Thyroid gland (tissue), 4 donors: ENCODE measurements at places on chromosomes 2 and 18. TPM values are rescaled to one million over a fixed set of nuclear protein-coding genes. Genes with fewer than 3 reads are reported as not detected.

Gene TSPYL6
- total RNA-seq, result 0.22 TPM

Gene CYTIP
- total RNA-seq, result 10.6 TPM

Gene ANKRD30B
- total RNA-seq, result not detected

Gene SCN9A
- total RNA-seq, result 4.0 TPM

Gene PRKAG3
- total RNA-seq, result not detected

Gene C18orf54
- total RNA-seq, result 0.96 TPM

Gene HRH4
- not detected for total RNA-seq

Gene GREB1
- 1.2 TPM for total RNA-seq

Gene CIB4
- total RNA-seq, result 0.94 TPM

Gene RAB6C
- total RNA-seq, result 0.40 TPM

- no peaks in the 10 kb centered on the region for H3K36me3 ChIP-seq
- no peaks in the 10 kb centered on the region for H3K27me3 ChIP-seq
- H3K27ac ChIP-seq, result no peak overlapping the region
- H3K4me3 ChIP-seq, result no peak overlapping the region
Measured at GRCh38 chr2:67311536-67311935, 85.6 kb upstream of the ETAA1 start.

- no peaks in the 10 kb centered on the region for H3K36me3 ChIP-seq
- DNase-seq, result no peak
- no peak overlapping the region for H3K27ac ChIP-seq
- no peak overlapping the region for H3K4me3 ChIP-seq
- no peaks in the 10 kb centered on the region for H3K27me3 ChIP-seq
Measured at GRCh38 chr2:108184419-108184818, 55.3 kb upstream of the SULT1C3 start.

GRCh38 chr2:46077522-46078107 lies 219.6 kb upstream of the EPAS1 start:
- H3K4me3 ChIP-seq, result no peak overlapping the region
- DNase-seq, result no peak
- H3K27ac ChIP-seq, result no peak overlapping the region

DNA sequence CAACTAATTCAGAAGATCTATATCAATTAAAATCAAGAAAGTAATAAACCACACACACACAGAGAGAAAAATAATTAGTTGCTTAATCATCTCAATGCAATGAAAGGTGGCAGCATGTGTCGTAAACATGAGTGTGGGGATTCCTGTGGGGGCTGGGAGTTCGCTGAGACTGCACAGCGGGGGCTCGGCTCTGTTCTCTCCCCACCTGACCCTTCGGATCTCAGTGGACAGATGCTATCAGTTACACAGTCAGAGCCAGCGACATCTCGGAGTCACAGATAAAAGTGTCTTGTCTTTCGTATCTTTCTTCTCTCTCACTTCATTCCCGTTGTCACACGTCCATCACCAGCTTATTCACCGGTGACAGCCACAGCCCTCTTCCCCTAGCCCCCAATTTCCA lies 37.1 kb downstream of the COLEC12 start:
- no peaks in the 10 kb centered on the region for H3K36me3 ChIP-seq
- no peak overlapping the region for H3K4me3 ChIP-seq
- H3K27ac ChIP-seq, result no peak overlapping the region
- H3K27me3 ChIP-seq, result no peaks in the 10 kb centered on the region
- H3K4me1 ChIP-seq, result peaks cover 2% of the 10 kb centered on the region

GRCh38 chr2:83531206-83531826 lies 927.8 kb downstream of the SUCLG1 start:
- no peak for DNase-seq
- no peak overlapping the region for H3K27ac ChIP-seq
- no peaks in the 10 kb centered on the region for H3K27me3 ChIP-seq
- no peak overlapping the region for H3K4me3 ChIP-seq
- H3K36me3 ChIP-seq, result no peaks in the 10 kb centered on the region
- no peaks in the 10 kb centered on the region for H3K4me1 ChIP-seq

- H3K27me3 ChIP-seq, result no peaks in the 10 kb centered on the region
- H3K27ac ChIP-seq, result no peak overlapping the region
- H3K4me1 ChIP-seq, result no peaks in the 10 kb centered on the region
- no peak for DNase-seq
- H3K4me3 ChIP-seq, result no peak overlapping the region
Measured at GRCh38 chr2:85822766-85823165, 66.0 kb downstream of the ST3GAL5 start.

DNA sequence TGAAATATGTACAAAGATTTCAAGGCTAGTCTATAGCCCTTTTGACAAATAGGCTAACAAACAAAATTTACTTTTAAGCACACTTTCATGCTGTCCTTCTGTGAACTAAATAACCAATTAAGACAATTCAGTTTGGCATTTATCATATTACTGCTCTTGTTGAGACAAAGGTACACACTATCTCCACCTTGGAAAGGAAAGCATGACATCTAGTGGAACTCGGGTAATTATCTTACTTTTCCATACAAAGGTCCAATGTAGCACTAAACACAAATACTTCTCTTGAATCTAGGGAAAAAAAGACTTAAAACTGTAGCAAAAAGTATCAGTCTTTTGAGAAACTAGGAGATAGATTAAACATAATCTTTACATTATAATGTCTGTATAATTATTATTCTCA lies 125.0 kb upstream of the CD226 start:
- H3K4me3 ChIP-seq, result no peak overlapping the region
- no peaks in the 10 kb centered on the region for H3K27me3 ChIP-seq
- DNase-seq, result no peak
- H3K36me3 ChIP-seq, result no peaks in the 10 kb centered on the region

DNA sequence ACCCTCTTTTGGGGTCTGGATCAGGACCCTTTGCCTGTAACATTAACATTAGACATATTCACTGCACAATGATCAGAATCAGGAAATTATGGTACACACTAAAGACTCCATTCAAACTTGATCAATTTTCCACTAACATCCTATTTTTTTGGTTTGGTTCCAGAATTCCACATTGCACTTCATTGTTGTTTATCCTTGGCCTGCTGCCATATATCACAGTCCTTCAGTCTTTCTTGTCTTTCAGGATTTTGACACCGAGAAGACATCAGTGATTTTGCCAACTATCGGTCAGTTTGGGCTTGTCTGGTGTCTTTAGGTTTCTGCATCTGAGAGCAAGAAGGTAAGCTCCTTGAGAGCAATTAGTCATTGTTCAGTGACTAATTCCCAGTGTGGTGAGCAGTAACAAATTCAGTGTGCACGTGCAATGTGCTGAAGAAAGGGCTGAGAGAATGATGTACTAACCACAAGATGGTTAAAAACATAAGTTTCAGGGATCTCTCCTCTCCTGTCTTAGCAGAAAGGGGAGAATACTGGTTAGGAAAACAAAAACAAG lies 23.5 kb downstream of the MARCHF4 start:
- no peak overlapping the region for H3K27ac ChIP-seq
- no peak overlapping the region for H3K4me3 ChIP-seq
- DNase-seq, result no peak
- no peaks in the 10 kb centered on the region for H3K27me3 ChIP-seq
- H3K4me1 ChIP-seq, result no peaks in the 10 kb centered on the region

GRCh38 chr18:3952031-3952430 lies 502.1 kb downstream of the TGIF1 start:
- no peaks in the 10 kb centered on the region for H3K4me1 ChIP-seq
- no peaks in the 10 kb centered on the region for H3K27me3 ChIP-seq
- H3K36me3 ChIP-seq, result no peaks in the 10 kb centered on the region
- H3K27ac ChIP-seq, result no peak overlapping the region
- no peak for DNase-seq
- H3K4me3 ChIP-seq, result no peak overlapping the region

GRCh38 chr18:10890022-10890421 lies 259.3 kb downstream of the PIEZO2 start:
- no peak for DNase-seq
- no peaks in the 10 kb centered on the region for H3K36me3 ChIP-seq
- no peaks in the 10 kb centered on the region for H3K27me3 ChIP-seq
- no peak overlapping the region for H3K4me3 ChIP-seq

DNA sequence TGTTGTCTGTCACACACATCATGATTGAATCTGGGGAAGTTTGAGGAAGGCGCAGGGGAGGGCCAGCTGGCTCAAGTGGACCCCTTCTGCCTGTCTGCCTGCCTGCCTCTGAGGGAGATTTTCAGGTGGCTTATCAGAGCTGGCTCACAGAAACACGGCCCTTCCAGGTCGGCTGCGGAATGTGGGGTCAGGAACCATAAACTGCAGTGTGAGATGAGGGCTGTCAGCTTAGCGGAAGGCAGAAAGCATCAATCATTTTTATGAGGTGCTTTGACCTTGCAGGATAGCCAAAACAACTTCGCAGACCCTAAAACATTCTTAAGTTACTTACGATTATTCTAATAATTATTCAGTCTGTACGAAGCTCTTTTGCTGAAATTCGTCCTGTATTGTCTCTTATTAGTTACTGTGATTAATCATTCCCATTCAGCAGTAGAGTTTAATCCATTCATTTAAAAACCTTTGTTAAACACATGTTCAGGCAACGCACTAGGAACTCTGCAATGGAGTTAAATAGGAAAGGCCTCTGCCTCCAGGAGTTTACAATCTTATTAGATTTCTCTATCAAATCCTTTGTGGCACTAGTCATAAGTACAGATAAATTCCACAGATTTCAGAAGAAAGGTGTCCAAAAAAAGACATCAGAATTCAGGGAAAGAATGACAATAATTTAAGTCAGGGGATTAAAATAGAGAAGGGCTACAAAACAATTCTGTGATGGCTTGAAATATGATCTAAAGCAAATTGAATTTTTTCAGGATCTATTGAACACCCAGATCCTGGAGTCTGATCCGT lies 371.6 kb downstream of the HRH4 start:
- no peak overlapping the region for H3K27ac ChIP-seq
- no peaks in the 10 kb centered on the region for H3K36me3 ChIP-seq
- DNase-seq, result no peak
- H3K4me3 ChIP-seq, result no peak overlapping the region
- no peaks in the 10 kb centered on the region for H3K4me1 ChIP-seq

GRCh38 chr18:44125446-44125845 lies 555.2 kb upstream of the SETBP1 start:
- no peaks in the 10 kb centered on the region for H3K36me3 ChIP-seq
- no peak overlapping the region for H3K4me3 ChIP-seq
- no peak overlapping the region for H3K27ac ChIP-seq
- DNase-seq, result no peak
- no peaks in the 10 kb centered on the region for H3K27me3 ChIP-seq
- H3K4me1 ChIP-seq, result no peaks in the 10 kb centered on the region

GRCh38 chr2:105287692-105288091 lies 41.8 kb downstream of the TGFBRAP1 start:
- H3K4me1 ChIP-seq, result no peaks in the 10 kb centered on the region
- peaks cover 16% of the 10 kb centered on the region for H3K36me3 ChIP-seq
- no peak overlapping the region for H3K4me3 ChIP-seq
- H3K27ac ChIP-seq, result no peak overlapping the region
